ENCODE measurements at places on chromosomes 5 and 9. TPM values are rescaled to one million over a fixed set of nuclear protein-coding genes. Genes with fewer than 3 reads are reported as not detected.

DNA sequence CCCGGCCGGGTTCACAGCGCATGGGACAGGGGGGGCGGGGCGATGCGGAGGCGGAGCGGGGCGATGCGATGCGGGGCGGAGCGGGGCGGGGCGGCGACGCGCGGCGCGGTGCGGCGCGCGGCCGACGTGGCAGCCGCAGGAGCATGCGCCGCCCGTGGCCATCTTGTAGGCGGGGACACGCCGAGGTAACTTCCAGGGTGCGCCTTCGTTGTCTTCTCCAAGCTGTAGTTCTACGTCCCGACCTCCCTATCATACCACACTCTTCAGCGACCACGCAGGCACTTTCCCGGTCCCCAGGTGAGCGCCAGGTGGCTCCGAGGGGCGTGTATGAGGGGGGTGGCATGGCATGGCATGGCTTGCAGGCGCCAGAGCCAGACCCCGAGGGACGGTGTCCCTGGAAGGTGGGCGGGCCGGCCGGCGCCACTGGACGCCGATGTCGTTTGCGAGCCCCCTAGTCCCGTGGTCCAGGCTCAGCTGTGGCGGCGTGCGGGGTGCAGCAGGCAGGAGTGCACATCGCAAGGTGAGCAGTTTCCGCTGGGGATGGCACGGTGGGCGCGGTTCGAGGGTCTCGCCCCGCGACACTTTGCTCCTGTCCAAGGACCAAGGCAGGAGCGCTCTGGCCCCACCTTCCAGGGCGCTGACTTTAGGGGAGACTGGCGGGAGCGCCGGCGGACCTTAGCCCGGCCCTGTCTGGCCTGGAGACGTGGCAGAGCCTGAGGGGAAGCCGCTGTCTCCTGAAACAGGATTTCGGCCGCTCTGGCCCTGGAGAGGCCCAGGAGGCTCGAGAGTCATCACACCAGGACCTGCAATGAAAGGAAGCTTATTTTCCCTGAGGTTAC, at the start of gene PRRC1:
TSS of gene PRRC1 (plus strand) at position 161 of the 839 bp plus-strand sequence. CDS start 5,840 bp downstream, outside the sequence.
- DNase-seq: peak; percentile 67

GRCh38 chr9:22160221-22160620, 151.1 kb upstream of the CDKN2B start:
- DNase-seq: no peak

GRCh38 chr9:37197158-37198038, 77.0 kb downstream of the ZCCHC7 start:
- DNase-seq: no peak

DNA sequence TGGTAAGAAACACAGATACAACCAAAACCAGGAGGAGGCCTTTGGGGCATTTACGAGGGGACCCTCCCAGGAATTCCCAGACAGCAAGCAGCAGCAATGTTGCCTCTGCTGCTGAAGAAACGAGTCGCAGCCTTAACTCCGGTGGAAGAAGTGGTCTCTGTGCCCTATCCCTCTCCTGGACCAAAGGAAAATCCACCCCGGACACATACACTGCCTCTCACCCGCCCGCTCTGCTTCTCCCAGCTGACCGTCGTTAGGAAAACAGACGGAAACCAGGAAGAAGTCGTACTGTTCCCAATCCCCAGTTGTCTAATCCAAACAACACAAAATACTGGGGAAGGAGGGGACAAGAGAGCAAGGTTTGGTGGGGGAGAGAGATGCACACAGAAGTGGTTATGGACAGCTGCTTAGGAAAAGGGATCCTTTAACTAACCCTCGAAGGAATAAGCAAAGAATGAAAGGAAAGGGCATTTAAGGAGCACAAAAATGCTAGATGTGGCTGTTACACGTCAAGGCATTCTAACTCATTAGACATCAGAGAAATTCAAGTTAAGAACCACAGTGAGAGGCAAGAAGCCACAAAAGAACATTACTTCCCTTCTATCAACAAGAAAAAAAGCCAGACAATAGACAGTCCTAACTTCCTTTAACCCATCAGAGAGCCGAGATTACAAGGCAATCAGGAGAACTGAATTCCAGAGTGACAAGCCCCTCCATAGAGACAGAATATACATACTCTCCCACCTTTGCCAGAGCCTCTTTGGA, 71.9 kb downstream of the ACTL7B start:
- no peak for DNase-seq

- no peak for DNase-seq
Measured at GRCh38 chr5:149072791-149073190, 9.9 kb upstream of the SH3TC2 start.

DNA sequence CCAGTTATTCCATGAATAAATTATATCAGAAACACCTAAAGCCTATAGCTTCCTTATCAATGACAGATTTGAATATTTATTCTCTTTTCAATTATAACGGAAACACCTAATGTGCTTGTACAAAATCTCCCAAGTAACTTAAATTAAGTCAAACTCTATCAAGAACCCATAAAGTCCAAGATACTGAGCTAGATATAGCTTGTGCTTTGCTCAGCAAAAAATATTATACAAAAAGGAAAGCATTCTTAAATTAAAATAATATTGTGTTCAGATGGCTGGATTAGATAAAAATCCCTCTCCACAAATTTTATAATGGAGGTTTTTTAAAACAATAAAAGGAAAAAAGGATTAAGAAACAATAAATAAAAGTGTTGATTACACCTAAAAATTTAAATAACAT, 23.7 kb downstream of the NADK2 start:
- no peak for DNase-seq

GRCh38 chr5:133468596-133468995, 143.7 kb downstream of the FSTL4 start:
- no peak for DNase-seq

Gene SLC24A2
- not detected for polyA plus RNA-seq

DNA sequence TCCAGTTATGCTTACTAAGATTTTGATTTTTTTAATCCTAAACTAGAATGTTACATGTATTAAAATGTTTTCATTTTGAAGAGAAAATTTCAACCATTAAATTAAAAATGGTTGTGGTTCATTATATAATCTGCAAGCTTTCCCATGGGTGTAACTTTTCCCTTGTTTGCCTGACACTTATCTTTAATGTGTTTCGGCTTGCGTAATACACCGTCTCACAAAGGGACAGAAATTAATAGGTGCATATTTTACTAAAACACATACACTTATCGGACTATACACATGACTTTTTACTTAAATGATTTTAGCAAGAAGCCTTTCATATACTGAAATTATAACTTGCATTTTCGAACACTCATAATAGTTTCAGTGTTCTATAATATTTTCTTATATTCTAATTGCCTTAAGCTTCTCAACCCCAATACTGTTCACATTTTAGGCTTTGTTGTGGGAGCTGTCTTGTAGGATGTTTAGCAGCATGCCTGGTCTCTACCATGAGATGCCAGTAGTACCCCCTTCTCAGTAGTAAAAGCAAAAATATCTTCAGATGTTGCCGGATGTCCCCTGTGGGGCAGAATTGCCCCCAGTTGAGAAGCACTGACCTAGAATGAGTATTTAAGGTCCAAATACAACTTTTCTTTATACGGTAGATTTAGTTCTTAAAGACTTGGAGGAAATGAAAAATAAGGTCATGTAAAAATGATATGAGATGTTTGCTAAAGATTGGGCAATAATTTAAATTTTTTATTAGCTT, 28.6 kb downstream of the UGCG start:
- DNase-seq: no peak

Gene HAND1
- not detected for polyA plus RNA-seq

DNA sequence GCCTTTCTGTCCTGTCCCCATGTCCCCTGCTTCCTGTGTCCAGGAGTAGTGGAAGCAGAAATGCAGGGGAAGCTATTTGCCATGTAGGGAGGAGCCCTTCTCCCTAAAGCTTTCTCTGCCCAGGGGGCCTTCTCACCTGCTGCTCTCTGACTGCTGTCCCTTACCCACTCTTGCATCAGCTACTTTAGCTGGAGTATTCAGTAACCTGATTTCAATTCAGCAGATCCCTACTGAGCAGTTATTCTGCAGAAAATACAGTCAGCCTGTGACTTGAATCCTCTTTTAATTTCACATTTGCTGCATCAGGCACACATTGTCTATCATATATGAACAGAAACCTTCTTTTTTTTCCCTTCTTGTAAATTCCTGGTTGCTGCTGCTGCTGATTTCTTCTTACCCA, 90.4 kb downstream of the MVB12B start:
- DNase-seq: no peak

Data from naive thymus-derived CD4-positive, alpha-beta T cell (primary cell).